Fibroblast of skin of back (primary cell): ENCODE measurements at places on chromosomes 6 and 20.

- DNase-seq, result no peak
These were observed 94.1 kb downstream of the TMEM242 start for GRCh38 chr6:157229132-157229618.

DNA sequence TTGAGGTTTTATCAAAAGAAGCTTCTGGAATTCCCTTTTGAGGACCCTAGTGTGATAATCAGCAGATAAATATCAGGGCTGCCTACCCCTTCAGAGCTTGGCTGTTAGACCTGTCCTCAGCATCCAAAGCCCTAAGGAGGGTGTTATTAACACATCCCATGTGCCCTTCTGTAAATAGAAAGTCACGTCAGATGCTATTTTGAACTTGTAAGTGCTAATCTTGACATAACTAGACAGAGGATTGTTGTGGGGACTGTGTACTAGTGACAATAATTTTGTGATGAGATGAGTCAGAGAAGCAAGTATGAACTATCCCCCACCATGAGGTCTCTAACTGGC lies 4.9 kb upstream of the LAMA4 start:
- DNase-seq, result no peak

- peak; percentile 90 for DNase-seq
These were observed 361.4 kb upstream of the KCNQ5 start for GRCh38 chr6:72260489-72260888.

- DNase-seq, result peak; percentile 84
These were observed 6.3 kb downstream of the ZKSCAN3 start for GRCh38 chr6:28355743-28356665.

DNA sequence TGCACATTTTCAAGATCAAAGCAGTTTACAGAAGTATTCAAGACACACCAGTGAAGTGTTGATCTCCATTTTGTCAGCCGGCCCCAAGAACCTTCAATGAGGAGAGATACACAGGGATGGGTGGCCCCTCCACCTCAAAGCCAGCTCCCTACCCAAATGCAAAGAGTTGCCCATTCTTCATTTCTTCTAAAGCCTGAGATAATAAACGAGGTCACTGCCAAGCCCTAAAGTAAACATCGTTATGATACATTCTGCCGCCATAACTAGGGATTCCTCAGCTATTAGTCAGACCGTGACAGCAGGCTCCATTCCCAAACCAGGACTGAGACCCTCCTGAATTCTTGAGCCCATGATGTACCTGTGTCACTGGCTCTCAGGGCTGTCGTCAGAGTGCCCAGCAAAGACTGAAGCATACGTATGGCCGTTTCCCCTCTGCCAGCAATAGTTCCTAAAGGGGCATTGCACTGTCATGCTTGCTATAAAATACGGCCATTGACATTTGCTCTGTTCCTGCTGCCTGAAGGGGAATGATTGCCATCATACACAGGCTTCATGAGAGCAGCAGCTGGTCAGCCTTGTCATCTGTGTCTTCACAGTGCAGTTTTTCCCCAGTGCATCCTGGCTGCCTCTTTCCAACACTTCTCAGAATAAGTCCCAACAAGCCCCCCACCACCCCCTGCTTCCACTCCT lies 41.7 kb downstream of the ISM1 start:
- DNase-seq, result peak; percentile 15

DNA sequence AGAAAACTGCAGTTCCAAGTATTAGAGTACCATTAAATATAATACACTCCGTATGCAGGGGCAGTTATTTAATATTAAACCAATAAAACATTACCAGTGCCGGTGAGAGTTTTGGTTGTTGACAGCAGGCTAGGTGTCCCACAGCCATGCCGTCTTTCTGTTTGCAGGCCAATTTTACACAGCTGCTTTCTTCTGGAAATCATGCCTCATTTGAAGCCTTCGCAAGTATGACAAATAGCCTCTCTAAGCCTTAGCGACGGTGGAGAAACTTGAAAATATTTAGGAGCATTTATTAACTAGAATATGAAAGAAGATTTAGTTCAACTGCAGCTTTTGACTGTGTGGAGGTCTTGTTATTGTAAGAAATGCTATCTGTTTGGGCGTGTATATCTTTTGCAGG lies 226.0 kb downstream of the BMP2 start:
- no peak for DNase-seq

- DNase-seq, result peak; percentile 25
These were observed 7.3 kb upstream of the TENT5A start for GRCh38 chr6:81759782-81760181.

DNA sequence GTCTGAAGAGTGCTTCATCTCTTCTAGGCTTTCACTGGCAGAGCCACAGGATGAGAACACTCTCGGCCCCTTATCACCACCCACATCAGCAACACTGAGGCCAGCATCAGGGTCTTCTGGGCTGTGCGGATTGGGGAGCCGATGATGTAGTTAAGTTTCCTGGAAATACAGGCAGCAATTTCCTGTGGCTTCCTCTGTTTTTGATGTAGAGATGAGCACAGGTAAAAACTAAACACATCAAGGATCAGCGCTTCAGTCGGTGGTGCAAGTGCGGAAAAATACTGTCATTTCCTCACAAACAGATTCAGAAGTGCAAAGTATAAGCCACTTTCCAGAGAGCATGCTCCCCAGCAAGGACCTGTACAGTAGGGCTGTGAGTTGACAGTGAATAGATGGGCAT lies 62.6 kb downstream of the BACH2 start:
- no peak for DNase-seq

DNA sequence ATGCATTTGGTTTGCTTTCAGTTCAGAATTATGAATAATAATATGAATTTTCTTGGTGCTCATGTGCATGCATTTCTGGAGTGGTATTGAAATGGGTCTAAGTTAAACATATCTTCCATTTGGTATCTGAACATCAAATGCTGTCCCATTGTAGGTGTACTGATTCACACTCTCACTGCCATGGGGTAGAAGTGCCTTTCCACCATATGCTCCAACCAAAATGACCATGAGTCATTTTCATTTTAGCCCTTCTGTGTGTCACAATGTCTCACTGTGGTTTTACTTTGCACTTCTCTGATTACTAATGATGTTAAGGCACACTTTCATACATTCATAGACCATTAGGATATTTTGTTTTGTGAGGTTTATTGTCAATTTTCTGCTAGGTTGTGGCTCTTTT lies 211.9 kb downstream of the HAO1 start:
- peak; percentile 43 for DNase-seq

- DNase-seq, result peak; percentile 54
These were observed 146.9 kb downstream of the PHACTR3 start for GRCh38 chr20:59751075-59751711.

- no peak for DNase-seq
These were observed 10.8 kb downstream of the BPIFA2 start for GRCh38 chr20:33178726-33179125.

DNA sequence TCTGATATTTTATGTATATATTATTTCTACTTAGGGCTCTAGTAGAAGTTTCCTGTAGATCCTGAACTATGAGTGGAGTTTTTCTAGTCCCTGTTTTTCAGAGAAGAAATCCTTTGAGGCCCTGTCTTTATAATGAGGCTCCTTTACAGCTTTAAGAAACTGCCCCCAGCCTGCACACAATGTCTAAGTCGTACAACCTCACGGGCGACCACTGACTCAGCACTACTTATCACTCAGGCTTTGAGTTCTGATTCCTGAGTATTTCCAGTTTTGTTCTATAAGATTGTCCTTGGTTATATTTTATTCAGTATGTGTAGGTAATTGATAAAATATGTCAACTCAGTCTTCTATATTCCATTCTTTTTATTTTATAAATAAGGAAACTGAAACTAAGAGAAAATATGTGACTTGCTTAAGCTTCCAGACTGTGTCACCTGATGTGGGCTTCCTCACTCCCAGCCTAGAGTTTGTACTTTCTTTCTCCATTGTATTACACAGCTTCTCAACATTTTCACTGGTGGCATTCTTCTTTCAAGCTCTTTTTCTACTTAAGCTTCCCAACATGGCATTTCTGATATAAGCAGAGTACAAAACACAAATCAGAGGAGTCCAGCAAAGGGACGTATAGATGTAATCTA lies 167.0 kb downstream of the TBX18 start:
- DNase-seq, result no peak

DNA sequence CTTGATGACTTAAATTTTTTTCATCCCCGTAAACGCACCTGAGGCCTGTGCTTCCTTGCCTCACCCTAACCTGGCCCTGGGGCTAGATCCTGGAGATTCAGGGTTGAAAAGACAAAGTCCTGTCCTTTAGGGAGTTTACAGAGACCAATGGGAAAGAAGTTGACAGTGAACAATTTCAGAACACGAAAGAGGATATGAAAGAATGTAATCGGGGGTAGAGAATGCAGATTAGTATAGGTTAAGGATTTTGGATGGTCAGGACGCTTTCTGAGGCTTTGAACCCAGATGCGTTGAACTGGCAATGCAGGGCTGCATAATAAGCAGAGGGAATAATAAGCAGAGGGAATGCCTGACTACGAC lies 1.7 kb upstream of the FBXO5 start:
- DNase-seq, result no peak

- DNase-seq, result peak; percentile 18
These were observed 1.2 kb downstream of the ELOVL2 start for GRCh38 chr6:11042750-11043377.

DNA sequence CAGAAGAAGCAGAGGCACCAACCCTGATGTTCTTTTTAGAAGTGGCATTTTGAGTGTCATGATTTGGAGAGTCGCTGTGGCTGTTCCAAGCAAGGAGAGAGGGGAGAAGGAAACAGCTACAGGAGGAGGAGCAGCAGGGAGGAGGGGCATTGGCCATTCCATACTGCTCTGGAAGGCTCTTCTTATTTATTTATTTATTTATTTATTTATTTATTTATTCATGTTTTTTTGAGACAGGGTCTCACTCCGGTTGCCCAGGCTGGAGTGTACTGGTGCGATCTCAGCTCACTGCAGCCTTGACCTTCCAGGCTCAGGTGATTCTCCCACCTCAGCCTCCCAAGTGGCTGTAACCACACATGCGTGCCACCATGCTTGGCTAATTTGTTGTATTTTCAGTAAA lies 178.3 kb upstream of the PROKR2 start:
- DNase-seq, result no peak

- DNase-seq, result no peak
These were observed 185.8 kb downstream of the TTLL2 start for GRCh38 chr6:167510648-167511047.

DNA sequence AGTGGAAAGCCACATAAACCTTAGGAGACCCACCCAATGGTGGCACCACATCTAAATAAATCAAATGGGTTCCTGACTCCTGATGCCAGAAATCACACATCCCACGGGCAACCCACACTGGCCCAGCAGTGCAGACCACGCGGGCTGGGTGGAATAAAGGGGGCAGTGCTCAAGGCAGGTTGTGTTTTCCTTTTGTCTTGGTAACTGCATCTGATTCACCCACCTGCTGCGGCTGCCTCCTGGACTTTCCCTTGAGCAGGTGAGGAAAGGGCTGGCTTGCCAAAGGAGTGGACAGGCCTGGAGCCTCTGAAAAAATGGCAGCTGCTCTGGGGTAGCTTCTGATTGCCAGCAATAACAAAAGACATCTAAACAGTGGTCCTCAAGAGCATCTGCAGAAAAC lies 119.5 kb upstream of the KCNK16 start:
- DNase-seq, result no peak

GRCh38 chr6:12395898-12396297 lies 105.7 kb downstream of the EDN1 start:
- DNase-seq, result no peak

GRCh38 chr6:6521961-6522482 lies 66.5 kb upstream of the LY86 start:
- DNase-seq, result no peak

- DNase-seq, result no peak
These were observed 149.4 kb upstream of the B3GAT2 start for GRCh38 chr6:71106276-71106675.

- DNase-seq, result no peak
These were observed 52.2 kb downstream of the MYH7B start for GRCh38 chr20:35007891-35008290.

DNA sequence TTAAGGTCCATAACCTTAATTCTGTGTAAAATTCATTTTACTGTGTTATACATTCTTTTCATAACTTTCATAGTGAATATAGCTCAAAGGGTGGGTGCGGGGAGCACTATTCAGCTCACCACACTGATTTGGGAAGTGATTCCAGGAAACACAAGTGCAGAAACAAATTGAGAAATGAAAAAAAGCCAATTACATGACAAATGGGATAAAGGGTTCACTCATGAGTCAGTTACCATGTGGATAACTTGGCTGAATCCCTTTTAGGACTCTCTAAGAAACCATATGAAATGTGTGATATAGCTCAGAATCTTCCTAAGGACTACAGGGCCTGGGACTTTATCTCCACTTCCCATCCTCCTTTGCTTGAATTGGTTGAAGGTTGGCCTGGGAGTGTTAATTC lies 3.1 kb upstream of the BTN2A1 start:
- DNase-seq, result no peak

GRCh38 chr6:10381830-10382208 lies 33.1 kb downstream of the TFAP2A start:
- no peak for DNase-seq

DNA sequence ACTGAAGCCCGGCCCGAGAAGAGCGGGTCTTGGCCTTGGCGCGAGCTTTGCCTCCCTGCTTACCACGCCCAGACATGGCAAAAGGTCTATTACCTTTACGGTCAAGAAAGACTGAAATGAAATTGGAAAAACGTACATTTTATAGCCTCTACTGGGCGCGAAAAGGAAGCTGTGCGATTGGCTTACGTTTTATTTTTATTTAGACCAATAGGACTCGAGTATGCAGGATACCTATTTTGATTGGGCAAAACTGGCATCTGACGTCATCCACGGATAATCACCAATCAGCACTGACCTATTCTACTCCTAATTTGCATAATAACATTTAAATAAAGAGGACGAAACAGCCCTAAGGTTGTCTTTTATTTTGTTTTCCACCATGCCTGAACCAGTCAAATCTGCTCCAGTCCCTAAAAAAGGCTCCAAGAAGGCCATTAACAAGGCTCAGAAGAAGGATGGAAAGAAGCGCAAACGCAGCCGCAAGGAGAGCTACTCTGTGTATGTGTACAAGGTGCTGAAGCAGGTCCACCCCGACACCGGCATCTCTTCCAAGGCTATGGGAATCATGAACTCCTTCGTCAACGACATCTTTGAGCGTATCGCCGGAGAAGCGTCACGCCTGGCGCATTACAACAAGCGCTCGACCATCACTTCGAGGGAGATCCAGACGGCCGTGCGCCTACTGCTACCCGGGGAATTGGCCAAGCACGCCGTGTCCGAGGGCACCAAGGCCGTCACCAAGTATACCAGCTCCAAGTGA lies 97.4 kb downstream of the OR2B2 start:
- DNase-seq, result peak; percentile 93

DNA sequence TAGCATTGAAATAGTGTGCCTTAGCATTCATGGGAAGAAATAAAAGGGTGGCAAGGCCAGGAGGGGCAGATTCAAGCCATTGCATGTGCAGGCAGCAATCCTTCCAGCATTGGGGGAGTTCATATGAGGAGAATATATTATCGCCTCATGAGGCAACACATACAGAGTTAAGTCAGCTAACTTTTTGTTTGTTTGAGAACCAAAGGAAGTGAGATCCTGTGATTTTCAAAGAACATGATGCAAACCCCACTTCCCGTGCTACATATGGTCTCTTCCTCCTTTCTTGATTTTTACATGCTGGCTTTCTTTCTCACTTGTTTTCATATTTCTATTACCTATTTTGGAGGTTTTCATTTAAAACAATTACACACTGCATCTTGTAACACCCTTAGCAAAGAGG lies 579.7 kb upstream of the ARID1B start:
- no peak for DNase-seq
